MCF 10A (cell line): ENCODE measurements at places on chromosomes 2 and 18. TPM values are rescaled to one million over a fixed set of nuclear protein-coding genes. Genes with fewer than 3 reads are reported as not detected.

Gene NR4A2
- 1.4 and 2.6 TPM in 2 replicates for total RNA-seq

Gene RAX
- total RNA-seq: not detected in 2 replicates

Gene YWHAQ
- total RNA-seq: 239 TPM in 2 replicates

DNA sequence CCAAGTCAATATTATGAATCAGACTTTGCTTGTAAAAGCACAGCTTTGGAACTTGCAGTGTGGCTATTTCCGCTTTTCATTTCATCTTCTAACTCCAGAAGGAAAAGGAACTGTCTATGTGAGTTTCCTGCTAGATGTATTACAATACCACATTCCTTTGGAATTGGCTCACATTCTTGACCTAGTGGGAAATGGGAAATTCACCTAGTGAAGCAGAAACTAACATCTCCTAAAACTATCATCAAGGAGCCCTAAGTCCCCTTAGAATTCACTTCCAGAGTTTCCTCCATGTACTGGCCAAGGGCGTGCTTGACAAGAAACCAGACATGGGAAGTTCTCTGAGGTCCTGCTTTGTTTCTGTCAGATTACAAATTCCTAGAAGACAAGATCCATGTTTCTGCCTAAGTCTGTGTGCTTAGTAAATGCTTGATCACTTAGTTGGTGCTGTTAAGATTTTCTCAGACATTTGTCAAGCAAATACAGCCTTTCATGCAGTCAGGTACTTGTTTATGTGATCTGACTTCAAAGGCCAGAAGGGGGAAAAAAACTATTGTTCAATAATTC, 275.7 kb upstream of the FN1 start:
- peak; percentile 46 for DNase-seq

- DNase-seq: no peak
Measured at GRCh38 chr2:118641711-118642110, 205.7 kb downstream of the EN1 start.

DNA sequence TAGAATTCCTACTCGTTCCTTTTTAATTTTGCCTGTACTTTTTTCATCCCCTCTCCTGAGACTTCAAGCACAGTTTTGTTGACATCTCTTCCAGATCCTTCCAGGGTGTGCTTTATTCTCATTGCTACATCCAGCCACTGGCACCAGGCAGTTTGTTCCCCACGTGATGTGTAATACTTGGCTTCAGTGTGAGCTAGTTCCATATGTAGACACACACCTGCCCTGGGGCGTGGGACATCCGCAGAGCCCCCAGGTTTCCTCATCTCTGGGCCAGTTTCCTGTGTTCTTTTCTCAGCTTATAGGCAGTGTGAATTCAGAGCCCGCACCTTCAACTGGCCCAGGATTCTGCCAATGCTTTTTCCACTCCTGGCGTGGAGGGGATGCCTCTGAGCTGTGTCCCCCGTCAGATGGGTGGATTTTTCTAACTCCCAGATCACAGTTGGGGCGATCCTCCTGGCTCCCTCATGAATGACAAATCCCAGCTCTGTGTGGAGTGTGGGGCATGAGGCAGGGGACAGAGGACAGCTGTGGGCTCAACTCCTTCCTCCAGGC, 46.6 kb downstream of the DIPK1C start:
- DNase-seq: no peak
